Gastrocnemius medialis (tissue), 4 donors: ENCODE measurements at places on chromosomes 4 and X. TPM values are rescaled to one million over a fixed set of nuclear protein-coding genes. Genes with fewer than 3 reads are reported as not detected.

DNA sequence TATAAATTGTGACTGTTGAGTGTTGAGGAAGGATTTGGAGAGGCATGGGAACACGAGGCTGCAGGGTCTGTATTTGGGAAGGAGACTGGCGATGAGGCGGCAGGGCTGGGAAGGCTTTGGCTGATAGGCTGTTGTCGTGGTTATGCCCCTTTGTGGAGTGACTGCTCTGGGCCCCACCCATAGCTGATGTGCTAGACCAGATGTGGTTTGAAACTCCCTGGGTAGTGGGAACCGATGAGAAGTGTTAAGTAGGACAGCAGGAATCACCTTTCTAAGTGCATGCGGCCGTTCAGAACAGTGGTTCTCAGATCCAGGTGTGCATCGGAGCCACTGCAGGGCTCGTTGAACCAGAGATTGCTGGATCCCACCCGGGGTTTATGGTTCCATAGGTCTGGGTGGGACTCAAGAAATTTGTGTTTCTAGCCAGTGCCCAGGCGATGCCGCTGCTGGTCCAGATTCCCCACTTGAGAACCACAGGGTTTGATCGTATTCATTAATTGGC, 42.3 kb downstream of the TBC1D14 start:
- no peak overlapping the region for H3K4me3 ChIP-seq
- no peak for DNase-seq
- H3K27me3 ChIP-seq, result no peaks in the 10 kb centered on the region

GRCh38 chr4:1996866-1997611, 11.7 kb downstream of the NELFA start:
- H3K27ac ChIP-seq, result no peak overlapping the region
- no peaks in the 10 kb centered on the region for H3K27me3 ChIP-seq
- no peak overlapping the region for H3K4me3 ChIP-seq
- DNase-seq, result no peak

- H3K27ac ChIP-seq, result no peak overlapping the region
- no peak for DNase-seq
- no peaks in the 10 kb centered on the region for H3K4me1 ChIP-seq
- no peak overlapping the region for H3K4me3 ChIP-seq
- H3K36me3 ChIP-seq, result no peaks in the 10 kb centered on the region
- no peaks in the 10 kb centered on the region for H3K27me3 ChIP-seq
Measured at GRCh38 chrX:1794586-1794985, 179.7 kb downstream of the ASMT start.

- H3K4me1 ChIP-seq, result no peaks in the 10 kb centered on the region
- H3K36me3 ChIP-seq, result no peaks in the 10 kb centered on the region
- peaks cover 43% of the 10 kb centered on the region for H3K27me3 ChIP-seq
- peak overlapping the region; percentile 54 for H3K4me3 ChIP-seq
- no peak overlapping the region for H3K27ac ChIP-seq
- DNase-seq, result no peak
Measured at GRCh38 chrX:69504626-69505612, 793 bp downstream of the NALF2 start.

The PLXNA3 gene
- total RNA-seq, result 1.2 TPM

GRCh38 chrX:148495176-148495575, 5.2 kb upstream of the AFF2 start:
- H3K36me3 ChIP-seq, result no peaks in the 10 kb centered on the region
- peaks cover 8% of the 10 kb centered on the region for H3K27me3 ChIP-seq
- no peak overlapping the region for H3K4me3 ChIP-seq
- no peaks in the 10 kb centered on the region for H3K4me1 ChIP-seq
- DNase-seq, result no peak
- H3K27ac ChIP-seq, result no peak overlapping the region

DNA sequence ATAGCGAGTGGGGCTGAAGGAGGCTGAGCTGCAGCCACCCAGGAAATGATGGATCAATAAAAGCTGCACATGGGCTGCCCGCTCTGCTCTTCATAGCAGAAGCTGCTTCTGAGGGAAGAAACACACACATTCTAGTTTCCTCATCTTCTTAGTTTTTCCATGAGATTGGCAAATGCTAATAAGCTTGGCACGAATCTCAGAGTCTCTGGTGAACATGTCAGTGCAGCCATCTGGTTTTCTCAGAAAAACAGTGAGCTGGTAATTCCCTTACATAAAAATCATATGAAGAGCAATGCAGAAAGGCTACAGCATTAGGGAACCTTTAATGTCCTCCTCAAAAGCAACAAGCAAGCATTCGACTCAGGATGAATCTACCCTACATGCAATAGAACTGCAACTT, 69.9 kb downstream of the GATB start:
- no peaks in the 10 kb centered on the region for H3K27me3 ChIP-seq
- no peak for DNase-seq
- H3K4me3 ChIP-seq, result no peak overlapping the region
- peak overlapping the region; percentile 90 for H3K27ac ChIP-seq

The MPC1L gene
- not detected for total RNA-seq

DNA sequence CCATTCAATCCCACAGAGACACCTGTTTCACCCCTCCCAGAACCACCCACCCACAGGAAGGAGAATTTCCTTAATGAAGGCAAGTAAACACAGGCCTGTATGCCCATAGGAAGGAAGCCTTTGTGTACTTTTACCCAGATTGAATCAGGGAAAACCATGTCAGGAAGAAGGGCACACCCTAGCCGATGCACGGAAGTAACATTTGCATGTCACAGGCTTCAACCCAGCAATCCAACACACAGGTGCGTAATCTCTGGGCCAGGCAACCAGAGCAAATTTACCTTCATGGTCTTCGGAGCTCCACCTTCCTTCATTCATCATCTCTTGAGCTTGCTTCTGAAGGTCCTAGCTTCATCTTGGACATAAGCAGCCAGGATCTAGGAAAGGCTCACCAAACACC, 206.3 kb downstream of the SHROOM3 start:
- no peak for DNase-seq
- H3K36me3 ChIP-seq, result no peaks in the 10 kb centered on the region
- H3K27me3 ChIP-seq, result no peaks in the 10 kb centered on the region

The C4orf51 gene
- total RNA-seq, result not detected

GRCh38 chr4:56410247-56411062, 23.2 kb upstream of the AASDH start:
- H3K4me3 ChIP-seq, result no peak overlapping the region
- H3K4me1 ChIP-seq, result peaks cover 15% of the 10 kb centered on the region
- H3K27me3 ChIP-seq, result no peaks in the 10 kb centered on the region
- H3K27ac ChIP-seq, result no peak overlapping the region

DNA sequence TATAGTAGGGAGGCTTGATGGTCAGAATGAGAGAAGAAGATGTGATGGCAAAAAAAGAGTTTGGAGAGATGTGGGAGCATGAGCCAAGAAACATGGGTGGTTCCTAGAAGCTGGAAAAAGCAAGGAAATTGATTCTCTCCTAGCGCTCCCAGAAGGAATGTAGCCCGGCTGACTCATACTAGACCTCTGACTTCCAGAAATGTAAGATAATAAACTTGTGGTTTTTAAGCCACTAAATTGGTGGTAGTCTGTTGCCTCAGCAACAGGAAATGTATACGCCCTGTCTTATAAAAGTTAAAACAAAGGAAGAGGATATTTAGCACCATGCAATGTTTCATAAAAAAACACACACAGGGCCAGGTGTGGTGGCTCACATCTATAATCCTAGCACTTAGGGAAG, 182.7 kb upstream of the PCDH7 start:
- H3K27me3 ChIP-seq, result no peaks in the 10 kb centered on the region
- no peaks in the 10 kb centered on the region for H3K4me1 ChIP-seq
- no peaks in the 10 kb centered on the region for H3K36me3 ChIP-seq
- DNase-seq, result no peak
- H3K4me3 ChIP-seq, result no peak overlapping the region
- H3K27ac ChIP-seq, result no peak overlapping the region

The TCEAL3 gene
- 9.2 TPM for total RNA-seq

- H3K4me3 ChIP-seq, result no peak overlapping the region
- no peak overlapping the region for H3K27ac ChIP-seq
- DNase-seq, result no peak
Measured at GRCh38 chr4:89447543-89447942, 139.9 kb upstream of the GPRIN3 start.

DNA sequence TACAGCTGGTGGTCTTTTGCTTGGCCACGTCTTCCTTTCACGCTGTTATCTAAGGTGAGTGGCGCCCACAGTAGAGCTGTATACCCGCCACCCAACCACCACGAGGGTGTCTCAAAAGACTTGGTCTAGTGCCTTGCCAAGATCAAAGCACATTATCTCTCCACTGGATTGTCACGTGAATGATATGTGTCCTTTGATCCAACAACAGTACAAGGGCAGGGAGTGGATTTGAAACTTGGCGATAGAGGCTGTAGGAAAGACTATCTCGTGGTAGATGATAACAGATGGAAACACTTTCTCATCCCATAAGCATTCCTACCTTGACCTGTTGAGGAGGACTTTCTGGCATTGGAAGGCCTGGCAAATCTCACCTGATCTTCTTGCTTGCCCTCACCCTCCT, 37.7 kb upstream of the BCLAF3 start:
- no peaks in the 10 kb centered on the region for H3K27me3 ChIP-seq
- DNase-seq, result no peak
- H3K4me3 ChIP-seq, result no peak overlapping the region
- no peaks in the 10 kb centered on the region for H3K4me1 ChIP-seq
- H3K36me3 ChIP-seq, result no peaks in the 10 kb centered on the region

The GYPA gene
- not detected for total RNA-seq

- H3K36me3 ChIP-seq, result no peaks in the 10 kb centered on the region
- no peak for DNase-seq
- no peak overlapping the region for H3K4me3 ChIP-seq
- no peak overlapping the region for H3K27ac ChIP-seq
- no peaks in the 10 kb centered on the region for H3K27me3 ChIP-seq
Measured at GRCh38 chrX:3317191-3317718, 29.2 kb downstream of the MXRA5 start.

GRCh38 chr4:80233390-80233789, 33.1 kb upstream of the FGF5 start:
- no peaks in the 10 kb centered on the region for H3K36me3 ChIP-seq
- no peak overlapping the region for H3K4me3 ChIP-seq
- H3K4me1 ChIP-seq, result no peaks in the 10 kb centered on the region
- H3K27me3 ChIP-seq, result no peaks in the 10 kb centered on the region
- H3K27ac ChIP-seq, result no peak overlapping the region

DNA sequence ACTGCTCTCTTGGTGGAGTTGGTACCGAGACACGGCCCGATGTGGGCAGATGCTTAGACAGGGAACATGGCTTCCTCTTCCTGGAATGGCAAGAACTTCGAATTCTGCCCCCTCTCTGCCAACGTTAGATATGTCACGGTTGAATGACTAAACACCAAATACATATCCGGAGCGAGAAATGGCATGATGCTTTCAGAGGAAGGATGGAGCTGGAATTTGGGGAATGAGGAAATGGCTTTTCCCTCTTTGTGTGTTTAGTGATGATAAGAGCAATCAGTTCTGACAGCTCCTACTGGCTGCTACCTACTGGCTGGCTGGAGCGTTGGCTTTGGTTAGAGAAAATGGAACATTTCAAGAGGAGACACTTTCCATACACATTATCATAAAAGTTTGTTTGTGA, 140.0 kb downstream of the DHRSX start:
- H3K27me3 ChIP-seq, result no peaks in the 10 kb centered on the region
- H3K36me3 ChIP-seq, result no peaks in the 10 kb centered on the region
- H3K27ac ChIP-seq, result no peak overlapping the region
- no peak overlapping the region for H3K4me3 ChIP-seq
- no peak for DNase-seq

DNA sequence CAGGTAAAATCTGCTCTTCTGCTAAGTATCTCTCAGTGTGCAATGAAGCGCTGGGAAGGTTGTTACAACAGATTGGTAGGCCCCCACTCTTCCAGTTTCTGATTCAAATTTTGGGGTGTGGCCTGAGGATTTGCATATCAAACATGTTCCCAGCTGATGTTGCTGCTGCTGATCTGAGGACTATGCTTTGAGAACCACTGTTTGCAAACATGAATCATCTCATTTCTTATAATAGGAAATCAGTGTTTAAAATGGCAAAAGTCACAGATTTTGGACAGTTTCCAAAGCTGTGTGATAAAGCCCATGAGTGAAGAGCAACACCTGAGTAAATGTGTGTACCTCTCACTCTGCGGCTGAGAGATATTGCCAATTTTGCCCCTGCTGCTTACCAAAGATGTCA, 36.2 kb upstream of the NDNF start:
- H3K36me3 ChIP-seq, result no peaks in the 10 kb centered on the region
- no peak for DNase-seq
- no peak overlapping the region for H3K27ac ChIP-seq
- no peaks in the 10 kb centered on the region for H3K27me3 ChIP-seq
- no peak overlapping the region for H3K4me3 ChIP-seq

The TMEM47 gene
- 95.8 TPM for total RNA-seq

- H3K4me3 ChIP-seq, result no peak overlapping the region
- no peaks in the 10 kb centered on the region for H3K27me3 ChIP-seq
- DNase-seq, result no peak
- no peak overlapping the region for H3K27ac ChIP-seq
- H3K36me3 ChIP-seq, result no peaks in the 10 kb centered on the region
Measured at GRCh38 chr4:25696409-25696808, 40.8 kb downstream of the SLC34A2 start.

GRCh38 chrX:51281758-51282318, 50.8 kb upstream of the NUDT10 start:
- H3K4me1 ChIP-seq, result no peaks in the 10 kb centered on the region
- no peak overlapping the region for H3K4me3 ChIP-seq
- H3K27me3 ChIP-seq, result no peaks in the 10 kb centered on the region
- no peaks in the 10 kb centered on the region for H3K36me3 ChIP-seq
- no peak overlapping the region for H3K27ac ChIP-seq

GRCh38 chr4:7101692-7102515, 34.0 kb upstream of the GRPEL1 start:
- H3K27me3 ChIP-seq, result no peaks in the 10 kb centered on the region
- H3K4me1 ChIP-seq, result peaks cover 11% of the 10 kb centered on the region
- DNase-seq, result peak; percentile 51
- H3K4me3 ChIP-seq, result peak overlapping the region; percentile 87
- no peaks in the 10 kb centered on the region for H3K36me3 ChIP-seq

The GSX2 gene
- not detected for total RNA-seq

DNA sequence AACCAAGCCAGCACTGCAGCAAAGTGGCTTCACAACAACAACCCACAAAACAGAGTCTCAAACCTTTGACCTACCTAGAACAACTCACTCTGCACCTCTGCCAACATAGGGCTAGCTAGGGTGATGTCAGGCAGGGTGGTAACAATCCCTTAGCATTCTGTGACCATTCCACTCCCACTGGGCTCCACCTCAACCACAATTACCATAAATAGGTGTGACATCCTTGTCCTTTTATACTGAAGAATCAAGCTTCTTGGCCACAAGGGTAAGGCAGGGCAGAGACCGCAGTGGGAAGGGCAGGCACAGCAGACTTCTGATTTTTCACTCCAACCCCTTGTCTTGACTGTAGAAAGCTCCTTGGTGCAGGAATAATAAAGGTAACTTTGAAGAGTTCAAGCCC, 795.4 kb upstream of the DIAPH2 start:
- no peaks in the 10 kb centered on the region for H3K27me3 ChIP-seq
- no peaks in the 10 kb centered on the region for H3K4me1 ChIP-seq
- H3K36me3 ChIP-seq, result no peaks in the 10 kb centered on the region
- H3K4me3 ChIP-seq, result no peak overlapping the region

- H3K27ac ChIP-seq, result no peak overlapping the region
- no peaks in the 10 kb centered on the region for H3K4me1 ChIP-seq
- DNase-seq, result no peak
- no peaks in the 10 kb centered on the region for H3K27me3 ChIP-seq
- H3K36me3 ChIP-seq, result no peaks in the 10 kb centered on the region
Measured at GRCh38 chrX:123869488-123869887, 9.6 kb downstream of the XIAP start.

GRCh38 chrX:65600106-65600505, 65.5 kb upstream of the LAS1L start:
- peaks cover 20% of the 10 kb centered on the region for H3K4me1 ChIP-seq
- H3K36me3 ChIP-seq, result no peaks in the 10 kb centered on the region
- H3K27ac ChIP-seq, result peak overlapping the region; percentile 78

The KIT gene
- total RNA-seq, result 2.9 TPM
